Effector CD4-positive, alpha-beta T cell (primary cell): ENCODE measurements at places on chromosomes 1 and 21.
A peak's percentile ranks its signal among the peaks of the same experiment; 100 is the strongest.

GRCh38 chr1:75985827-75986226 is 53.6 kb upstream of the ASB17 start:
- no peak for DNase-seq

DNA sequence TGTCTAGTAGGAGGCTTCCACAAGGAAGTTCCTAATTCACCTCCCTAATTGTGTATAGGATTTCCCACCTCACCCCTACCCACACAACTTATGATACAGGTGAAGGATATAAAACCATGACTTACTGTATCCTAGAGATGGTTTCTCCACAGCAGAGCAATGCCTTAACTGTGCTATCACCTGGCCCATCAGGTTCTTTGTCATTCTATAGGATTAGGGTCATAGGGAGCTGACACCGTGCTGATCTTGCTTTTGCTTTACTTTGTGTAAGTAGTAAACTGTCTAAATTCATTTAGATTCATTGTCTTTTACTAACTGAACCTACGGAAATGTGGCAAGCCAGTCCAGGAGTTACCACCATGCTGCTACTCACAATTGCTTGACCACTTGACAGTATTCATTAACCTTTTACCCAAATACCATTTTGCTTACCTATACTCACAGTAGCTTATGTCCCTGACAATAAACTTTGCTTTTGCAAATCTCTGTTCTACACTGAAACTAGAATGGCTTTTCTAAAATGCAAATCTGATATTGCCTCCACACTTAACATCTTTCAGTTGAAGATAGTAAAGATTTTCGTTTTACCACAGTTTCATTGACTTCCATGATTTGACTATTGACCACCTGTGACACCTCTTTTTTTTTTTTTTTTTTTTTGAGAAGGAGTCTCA is 147.6 kb downstream of the IFI44 start:
- DNase-seq, result no peak

DNA sequence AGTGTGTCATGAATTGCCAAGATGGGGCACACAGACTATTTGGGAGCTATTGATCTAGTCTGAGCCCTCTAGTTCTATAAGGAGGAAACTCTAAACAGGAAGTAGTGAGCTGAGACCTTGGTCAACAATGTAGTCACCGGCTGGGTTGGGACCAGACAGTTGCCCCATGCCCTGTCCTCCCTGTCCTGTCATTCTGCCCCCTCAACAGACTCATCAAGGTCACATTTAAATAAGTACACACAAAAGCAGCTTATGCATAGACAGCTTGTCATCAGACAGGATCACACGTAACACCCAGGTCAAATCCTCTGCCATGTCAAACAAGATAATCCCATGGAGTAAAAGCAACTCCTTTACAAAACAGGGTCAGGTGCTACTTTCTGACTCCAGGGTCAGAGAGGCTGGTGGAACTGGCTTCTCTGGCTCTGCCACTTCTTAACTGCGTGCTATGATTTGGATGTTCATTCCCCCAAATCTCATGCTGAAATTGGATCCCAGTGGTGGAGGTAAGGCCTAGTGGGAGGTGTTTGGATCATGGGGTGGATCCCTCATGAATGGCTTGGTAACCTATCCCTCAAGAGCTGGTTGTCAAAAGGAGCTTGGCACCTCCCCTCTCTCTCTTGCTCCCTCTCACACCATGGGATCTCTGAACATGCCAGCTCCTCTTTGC is 128.9 kb downstream of the HIVEP3 start:
- DNase-seq, result no peak

GRCh38 chr1:170305777-170306512 is 160.2 kb downstream of the NTMT2 start:
- DNase-seq, result no peak

GRCh38 chr1:21585037-21585436 is 75.8 kb downstream of the ALPL start:
- DNase-seq, result no peak

GRCh38 chr1:231638647-231639046 is 12.1 kb downstream of the DISC1 start:
- no peak for DNase-seq

GRCh38 chr1:85550784-85551516 is 29.6 kb upstream of the CCN1 start:
- no peak for DNase-seq

GRCh38 chr21:16588433-16588860 is 858.7 kb downstream of the USP25 start:
- no peak for DNase-seq

DNA sequence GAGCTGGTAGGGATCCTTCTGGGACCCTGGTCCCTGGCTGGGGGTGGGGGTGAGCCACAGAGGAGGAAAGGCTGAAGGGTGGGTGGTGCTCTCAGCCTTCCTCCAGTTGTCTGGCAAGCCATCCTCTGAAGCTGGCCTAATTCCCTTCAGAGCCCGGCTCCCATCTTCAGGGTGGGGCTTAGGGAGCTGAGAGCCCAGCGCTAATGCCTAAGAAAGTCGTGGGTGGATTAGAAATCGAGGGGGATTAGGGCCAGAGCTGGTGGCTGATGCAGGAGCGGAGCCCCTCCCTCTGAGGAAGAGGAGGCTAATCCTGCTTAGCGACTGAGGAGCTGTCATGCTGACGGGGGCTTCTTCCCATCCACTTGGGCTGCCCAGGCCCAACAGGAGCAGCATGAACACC is 30.8 kb upstream of the DMBX1 start:
- no peak for DNase-seq

DNA sequence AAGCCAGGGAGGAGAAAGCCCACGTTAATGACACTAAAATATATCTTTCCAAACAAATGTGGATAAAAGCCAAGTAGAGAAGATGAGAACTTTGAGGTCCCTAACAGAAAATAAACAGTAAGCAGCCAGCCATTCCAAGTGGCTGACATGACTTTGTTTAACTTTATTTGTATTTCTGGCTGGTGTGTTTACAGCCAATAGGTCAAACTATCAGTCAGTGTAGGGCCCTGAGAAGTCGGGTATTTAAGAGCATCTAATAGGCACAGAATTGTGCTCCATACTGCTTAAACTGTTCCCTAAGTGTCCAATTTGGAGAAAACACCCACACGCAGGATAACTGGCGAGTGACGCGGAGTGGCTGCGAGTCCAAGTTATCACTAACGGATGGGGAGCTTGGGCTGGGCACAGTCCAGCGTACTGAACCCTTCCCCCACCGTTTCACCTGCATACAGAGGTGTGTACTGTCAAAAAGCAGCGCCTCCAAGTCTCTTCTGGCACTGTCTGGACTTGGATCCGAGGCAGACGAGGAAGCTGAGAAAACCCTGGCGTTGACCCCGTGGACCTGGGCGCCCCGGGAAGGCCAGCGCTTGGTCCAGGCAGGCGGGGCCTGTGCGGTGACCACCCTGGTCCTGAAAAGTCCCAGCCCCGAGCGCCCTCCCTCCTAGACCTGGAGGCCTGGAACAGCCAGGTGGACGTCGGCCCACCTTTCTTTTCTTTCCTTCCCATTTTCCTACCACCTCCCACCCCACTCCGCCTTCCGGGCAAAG is 662 bp upstream of the LGALS8 start:
- no peak for DNase-seq

DNA sequence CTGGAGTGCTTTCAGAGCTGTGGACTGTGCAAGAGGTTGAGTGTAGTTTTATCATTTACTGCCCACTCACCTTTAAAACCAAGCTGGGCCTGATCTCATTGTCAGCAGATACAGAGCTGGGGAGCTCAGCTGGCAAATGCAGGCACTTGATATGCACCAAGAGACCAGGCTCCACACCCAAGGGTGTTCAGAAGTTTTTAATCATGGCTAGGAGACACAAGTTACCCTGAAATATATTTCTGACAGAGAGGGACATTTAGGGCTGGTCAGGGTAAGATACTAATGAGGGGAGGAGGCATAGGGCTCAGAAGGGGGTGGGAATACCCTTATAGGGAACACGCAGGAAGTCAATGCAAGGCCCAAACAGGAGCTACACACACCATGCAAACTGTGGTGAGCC is 153.7 kb downstream of the ELAVL4 start:
- no peak for DNase-seq

DNA sequence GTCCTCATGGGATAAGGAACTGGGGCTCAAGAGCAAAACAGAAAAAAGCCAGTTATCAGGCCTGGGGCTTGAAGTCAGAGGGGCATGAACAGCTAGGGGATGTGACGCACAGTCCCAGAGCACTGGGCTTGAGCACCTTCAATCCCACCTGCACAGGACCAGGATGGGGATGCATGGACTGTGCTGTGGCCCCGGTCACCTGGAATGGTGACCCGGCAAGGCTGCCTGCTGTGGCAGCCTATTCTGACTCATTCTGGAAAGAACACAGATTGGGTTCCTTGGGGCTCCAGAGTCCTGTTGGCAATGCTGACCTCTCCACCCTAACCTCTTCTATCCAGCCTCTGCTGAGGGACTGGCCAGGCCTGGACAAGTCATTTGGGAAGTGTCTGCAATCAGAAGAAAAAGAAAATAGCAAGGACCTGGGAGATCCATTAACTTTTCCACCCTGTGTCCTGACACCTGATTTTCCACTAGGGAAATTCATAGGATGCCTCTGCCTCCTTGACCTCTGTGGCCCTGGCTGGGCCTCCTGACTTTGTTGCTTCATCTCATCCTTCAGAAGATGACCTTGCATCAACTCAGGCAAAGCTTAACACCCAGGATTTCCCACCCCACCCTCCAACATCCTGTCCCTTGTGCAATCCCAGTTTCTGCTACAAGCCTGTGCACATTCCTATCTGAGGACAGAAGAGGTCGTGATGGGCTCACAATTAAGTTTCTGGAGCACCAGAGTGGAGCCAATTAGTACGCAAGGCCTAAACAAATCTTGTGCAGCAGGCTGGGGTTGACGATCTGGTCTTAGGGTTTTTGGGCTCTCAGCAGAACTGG is 17.9 kb upstream of the FMOD start:
- DNase-seq, result no peak

DNA sequence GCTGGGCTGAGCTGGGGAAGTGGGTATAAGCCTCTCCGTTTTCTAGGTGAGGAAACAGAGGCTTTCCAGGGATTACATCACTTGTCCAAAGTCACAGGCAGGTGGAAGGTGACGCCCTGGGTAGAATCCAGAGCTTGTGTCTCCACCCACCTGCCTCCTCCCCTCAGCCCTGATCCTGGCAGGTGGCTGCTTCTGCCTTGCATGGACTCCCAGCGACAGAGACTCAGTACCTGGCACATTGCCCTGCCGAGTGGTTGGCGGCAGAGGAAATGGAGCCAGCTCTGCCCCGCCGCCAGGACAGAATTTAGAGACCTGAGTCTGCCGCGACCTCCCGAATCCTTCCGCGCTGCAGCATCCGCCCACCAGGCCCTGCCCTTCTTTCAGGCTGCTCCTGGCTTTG is 2.1 kb downstream of the PLA2G2E start:
- DNase-seq, result no peak

DNA sequence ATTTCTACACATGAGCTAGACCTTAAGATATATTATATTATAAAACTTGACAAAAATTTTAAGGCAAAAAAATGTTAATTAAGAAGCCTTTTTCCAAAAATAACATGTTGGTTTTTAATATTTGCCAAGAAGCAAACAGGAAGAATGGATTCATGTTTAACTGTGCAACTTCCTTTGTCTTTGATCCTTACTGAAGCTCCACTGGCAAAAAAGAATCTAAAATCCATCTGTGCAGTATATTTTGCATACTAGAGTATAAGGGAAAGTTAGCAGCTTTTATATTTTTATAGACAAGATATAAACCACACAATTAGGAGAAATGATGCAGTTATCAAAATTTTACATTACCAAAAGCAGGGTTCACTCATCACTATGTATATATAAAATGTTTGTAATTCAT is 76.9 kb upstream of the RGS18 start:
- DNase-seq, result no peak

DNA sequence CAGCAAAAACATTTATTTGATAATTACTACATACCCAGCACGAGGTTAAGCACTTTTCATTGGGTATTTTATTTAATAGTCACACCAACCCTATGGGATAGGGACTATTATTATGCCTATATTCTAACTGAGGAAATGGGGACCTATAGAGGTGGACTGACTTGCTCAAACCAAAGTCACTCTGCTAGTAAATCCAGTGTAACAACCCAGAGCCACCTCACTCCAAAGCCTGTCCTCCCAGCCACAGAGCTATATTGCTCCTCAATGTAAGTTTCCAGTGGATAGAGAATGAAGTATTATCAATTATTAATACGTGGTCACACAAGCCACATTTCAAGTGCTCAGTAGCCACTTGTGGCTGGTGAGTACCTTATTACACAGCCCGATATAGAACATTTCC is 97.5 kb downstream of the RGS2 start:
- no peak for DNase-seq

GRCh38 chr1:201506557-201507359 is at the start of gene CSRP1:
Gene CSRP1 (minus strand): TSS chr1:201507123. CDS start chr1:201496303, 10,820 bp downstream.
- peak; percentile 69 for DNase-seq

GRCh38 chr1:97186381-97186780 is 464.8 kb downstream of the PTBP2 start:
- no peak for DNase-seq
